Spinal cord (tissue), 10 donors: ENCODE measurements at places on chromosomes 3 and 15. TPM values are rescaled to one million over a fixed set of nuclear protein-coding genes. Genes with fewer than 3 reads are reported as not detected.

The FAM3D gene
- 0.17 TPM for polyA plus RNA-seq

The GPR149 gene
- 1.5 TPM for polyA plus RNA-seq

The GNAT1 gene
- 0.72 TPM for polyA plus RNA-seq

The COLQ gene
- 10.7 TPM for polyA plus RNA-seq

The MESP1 gene
- polyA plus RNA-seq, result 16.5 TPM

The BNC1 gene
- polyA plus RNA-seq, result 0.15 TPM

The PLIN1 gene
- polyA plus RNA-seq, result 0.27 TPM

The ERICH6 gene
- polyA plus RNA-seq, result 0.89 TPM

The DGKG gene
- polyA plus RNA-seq, result 9.7 TPM

The NUDT16 gene
- polyA plus RNA-seq, result 26.6 TPM

The FSIP1 gene
- 3.6 TPM for polyA plus RNA-seq

The ROBO2 gene
- 93.2 TPM for polyA plus RNA-seq

The C2CD4A gene
- 0.86 TPM for polyA plus RNA-seq

The C3orf80 gene
- 4.2 TPM for polyA plus RNA-seq

The AMIGO3 gene
- polyA plus RNA-seq, result 3.3 TPM

The CTXN2 gene
- polyA plus RNA-seq, result 1.1 TPM

The NLGN1 gene
- polyA plus RNA-seq, result 33.8 TPM

The LINGO1 gene
- polyA plus RNA-seq, result 134 TPM

The COL7A1 gene
- polyA plus RNA-seq, result 21.4 TPM

The RTP1 gene
- polyA plus RNA-seq, result 1.5 TPM

The ZBED2 gene
- not detected for polyA plus RNA-seq

The GLCE gene
- polyA plus RNA-seq, result 24.0 TPM

The LSAMP gene
- 174 TPM for polyA plus RNA-seq

The VGLL3 gene
- 2.9 TPM for polyA plus RNA-seq

The CPA3 gene
- polyA plus RNA-seq, result not detected

The LYZL4 gene
- polyA plus RNA-seq, result not detected

The DUOXA2 gene
- polyA plus RNA-seq, result 0.11 TPM

The TMCC1 gene
- 40.1 TPM for polyA plus RNA-seq

The ECE2 gene
- polyA plus RNA-seq, result 23.1 TPM

The DPPA2 gene
- polyA plus RNA-seq, result not detected

The SPESP1 gene
- 5.2 TPM for polyA plus RNA-seq

The TMC3 gene
- 1.5 TPM for polyA plus RNA-seq

The ESYT3 gene
- polyA plus RNA-seq, result 6.7 TPM

The FBXW12 gene
- 0.54 TPM for polyA plus RNA-seq

The IQCF5 gene
- not detected for polyA plus RNA-seq

The PCLAF gene
- 24.7 TPM for polyA plus RNA-seq

The GP9 gene
- polyA plus RNA-seq, result 0.59 TPM

The SPTBN5 gene
- 2.0 TPM for polyA plus RNA-seq

The HOMER2 gene
- polyA plus RNA-seq, result 22.4 TPM

The NTRK3 gene
- polyA plus RNA-seq, result 68.1 TPM
